LHCN-M2 (cell line): ENCODE measurements at places on chromosomes 4 and X.
A peak's percentile ranks its signal among the peaks of the same experiment; 100 is the strongest.

- no peak for DNase-seq
Observed at GRCh38 chr4:160406263-160406825, 1303.5 kb downstream of the RAPGEF2 start.

- peak; percentile 75 for DNase-seq
Observed at GRCh38 chr4:112448306-112449132, 67.5 kb downstream of the NEUROG2 start.

DNA sequence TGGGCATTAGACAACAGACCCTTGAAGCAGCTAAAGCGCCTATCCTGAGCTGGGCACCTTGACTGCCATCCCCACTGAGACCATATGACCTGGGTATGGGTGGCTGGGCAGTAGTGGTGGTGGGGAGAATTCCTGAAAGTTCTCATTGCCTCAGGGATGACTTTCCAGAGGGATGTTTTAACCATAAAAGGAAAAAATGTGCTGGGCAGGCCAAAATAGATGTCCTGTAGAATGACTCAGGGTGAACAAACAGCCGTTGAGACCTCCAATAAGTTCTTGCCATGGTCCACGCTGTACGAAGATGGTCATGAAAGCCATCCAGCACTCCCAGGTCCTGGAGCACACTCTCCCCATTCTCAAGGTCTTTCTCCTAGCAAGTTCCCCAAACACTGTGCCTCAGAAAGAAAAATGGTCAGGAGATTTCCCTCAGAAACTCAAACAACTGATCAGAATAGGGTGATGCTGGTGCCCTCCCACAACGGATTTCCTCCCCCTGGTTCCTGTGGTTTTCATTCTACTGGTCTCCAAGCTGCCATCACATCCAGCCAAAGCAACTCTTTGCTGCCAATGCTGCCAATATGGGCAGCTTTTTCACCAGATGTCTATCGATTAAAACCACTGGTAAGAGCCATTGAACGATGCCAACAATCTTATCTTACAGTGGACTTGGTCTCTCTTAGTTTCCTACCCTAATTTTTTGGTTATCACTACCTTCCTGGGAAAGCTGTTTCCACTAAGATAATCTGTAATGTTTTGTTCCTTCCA, 11.2 kb downstream of the CDKN2AIP start:
- no peak for DNase-seq

GRCh38 chr4:10526429-10527222, 69.4 kb upstream of the ZNF518B start:
- no peak for DNase-seq

DNA sequence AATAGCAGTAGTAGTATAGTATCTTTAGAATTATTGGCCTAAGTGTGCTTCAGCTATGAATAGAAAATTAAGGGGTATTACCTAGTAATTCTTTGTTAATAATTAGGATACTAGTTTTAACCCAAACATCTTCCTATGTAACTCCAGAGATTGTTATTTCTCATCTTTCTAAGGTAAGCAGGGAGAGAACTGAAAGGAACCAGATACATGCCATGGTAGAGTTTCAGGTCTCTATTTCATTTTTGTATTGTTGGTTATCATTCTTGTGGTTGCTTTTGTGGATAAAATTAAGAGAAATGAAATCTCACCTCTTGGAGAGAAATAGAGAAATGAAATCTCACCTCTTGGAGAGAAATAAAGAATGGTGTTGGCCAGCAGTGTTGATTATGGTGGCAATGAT, 597.1 kb upstream of the CT83 start:
- no peak for DNase-seq

DNA sequence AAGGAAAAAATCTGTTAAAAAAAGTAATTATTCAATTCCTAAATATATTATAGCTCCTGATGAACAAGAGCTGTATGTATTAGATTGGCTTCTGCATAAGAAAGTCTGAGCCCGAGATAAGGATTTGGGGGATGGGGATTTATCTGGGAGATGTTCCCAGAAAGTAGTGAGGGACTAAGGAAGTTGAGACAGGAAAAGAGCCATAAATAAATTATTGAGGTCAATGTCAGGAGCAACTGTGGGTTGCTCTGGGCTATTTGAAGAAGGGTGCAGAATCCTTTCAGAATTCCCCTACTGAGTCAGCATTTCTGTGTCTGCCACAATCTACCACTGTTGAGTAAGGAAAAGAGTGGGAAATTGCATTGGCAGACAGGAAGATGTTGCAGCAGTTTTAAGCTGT, 3.1 kb upstream of the TDO2 start:
- DNase-seq: peak; percentile 48

- no peak for DNase-seq
Observed at GRCh38 chr4:169627307-169627706, 6.9 kb downstream of the CLCN3 start.

- no peak for DNase-seq
Observed at GRCh38 chrX:1475481-1475880, 22.8 kb upstream of the ASMTL start.

DNA sequence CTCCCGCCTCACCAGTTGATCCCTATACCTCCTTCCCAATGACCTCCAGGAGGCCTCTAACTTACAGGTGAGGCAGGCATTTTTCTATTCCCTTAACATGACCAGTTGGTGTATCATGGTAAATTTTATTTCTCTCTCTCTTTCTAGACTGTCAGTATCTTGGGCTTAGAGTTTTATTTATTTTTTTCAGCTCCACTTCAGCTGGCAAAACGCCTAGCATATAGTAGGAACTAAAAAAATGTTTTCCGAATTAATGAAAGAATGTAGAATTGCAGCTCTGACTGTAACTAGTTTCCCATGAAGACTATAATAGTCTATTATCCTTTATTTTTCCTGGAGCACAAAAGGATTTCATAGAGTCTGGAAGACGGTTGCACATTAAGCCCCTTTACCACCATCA, 84.8 kb downstream of the PDE5A start:
- DNase-seq: no peak

DNA sequence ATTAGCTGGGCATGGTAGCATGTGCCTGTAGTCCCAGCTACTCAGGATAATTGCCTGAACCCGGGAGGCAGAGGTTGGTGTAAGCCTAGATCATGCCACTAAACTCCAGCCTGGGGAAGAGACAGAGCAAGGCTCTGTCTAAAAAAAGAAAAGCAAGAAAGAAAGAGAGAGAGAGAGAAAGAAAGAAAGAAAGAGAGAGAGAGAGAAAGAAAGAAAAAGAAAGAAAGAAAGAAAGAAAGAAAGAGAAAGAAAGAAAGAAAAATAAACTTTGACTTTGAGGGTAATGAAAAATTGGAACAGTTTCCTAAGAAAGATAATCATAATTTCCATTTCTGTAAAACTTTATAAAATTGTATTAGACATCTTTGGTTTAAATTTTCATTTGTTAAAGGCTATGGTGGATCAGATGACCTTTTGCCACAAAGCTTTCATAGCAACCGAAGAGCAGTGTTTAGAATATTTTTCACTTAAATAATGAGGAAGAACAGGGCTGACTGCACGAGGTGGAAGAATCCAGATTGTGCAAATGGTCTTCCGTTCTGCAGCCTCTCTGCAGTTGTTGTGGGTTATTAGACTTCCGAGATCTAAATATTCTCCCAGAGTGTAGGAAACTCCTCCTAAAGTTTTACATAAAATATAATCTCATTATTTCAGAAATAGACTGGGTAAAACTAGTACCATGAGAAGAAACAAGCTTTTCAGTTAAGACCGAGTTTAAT, 55.9 kb downstream of the RBM47 start:
- DNase-seq: no peak

GRCh38 chr4:123934096-123934495, 537.5 kb downstream of the SPRY1 start:
- no peak for DNase-seq

GRCh38 chr4:105145156-105145902, 1.3 kb upstream of the TET2 start:
- DNase-seq: peak; percentile 38

DNA sequence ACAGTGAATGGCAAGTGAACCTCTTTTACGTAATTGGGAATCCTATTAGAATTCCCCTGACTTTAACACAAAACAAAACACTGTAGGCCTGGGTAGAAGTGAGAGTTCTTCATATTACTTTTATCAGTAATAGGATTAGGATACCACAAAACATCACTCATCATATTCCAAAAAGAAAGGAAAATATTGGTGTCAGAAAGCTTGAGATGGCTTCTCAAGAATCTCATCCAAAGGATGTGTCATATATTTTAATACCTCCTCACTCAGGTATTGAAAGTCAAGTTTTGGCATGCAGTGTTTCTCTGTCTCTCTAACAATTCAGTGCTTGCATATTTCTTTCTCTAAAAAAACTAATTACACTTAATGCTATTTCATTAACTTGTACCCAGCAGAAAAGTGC, 173.2 kb downstream of the PDGFC start:
- DNase-seq: no peak
